Mucosa of gallbladder (tissue), 1 donor: ENCODE measurements at places on chromosomes 7 and 10. TPM values are rescaled to one million over a fixed set of nuclear protein-coding genes. Genes with fewer than 3 reads are reported as not detected.

DNA sequence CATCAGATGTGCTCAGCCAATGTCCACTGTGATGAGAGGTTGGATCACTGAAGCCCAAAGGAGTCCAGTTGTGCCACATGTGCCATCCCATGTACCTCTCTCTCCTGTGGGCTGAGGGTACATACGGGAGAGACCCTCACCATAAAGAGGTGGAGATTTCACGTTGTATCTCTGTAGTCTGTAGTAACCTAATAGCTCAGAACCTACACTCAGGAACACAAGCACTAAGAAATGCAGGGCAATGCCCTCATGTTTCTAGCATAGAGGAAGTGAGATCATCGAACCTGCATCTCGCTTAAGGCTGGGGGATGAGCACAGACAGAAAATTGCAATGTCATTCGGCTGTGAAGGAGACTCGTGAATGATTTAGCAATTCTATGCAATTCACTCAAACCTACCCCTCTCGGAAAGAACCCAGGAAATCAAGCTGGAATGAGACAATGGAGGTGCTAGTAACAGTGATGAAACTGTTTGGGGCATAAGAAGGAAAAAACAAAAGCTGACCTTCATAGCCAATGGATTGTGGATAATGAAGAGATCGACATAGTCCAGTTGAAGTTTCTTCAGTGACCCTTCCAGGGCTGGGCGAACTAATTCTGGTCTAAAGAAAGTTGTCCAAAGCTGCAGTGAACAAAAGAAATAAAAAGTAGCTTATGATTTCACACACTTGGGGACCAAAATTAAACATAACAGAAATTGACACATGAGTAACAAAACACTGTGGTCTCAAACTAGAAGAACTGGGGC, 80.3 kb upstream of the UCN3 start:
- peak; percentile 14 for DNase-seq

DNA sequence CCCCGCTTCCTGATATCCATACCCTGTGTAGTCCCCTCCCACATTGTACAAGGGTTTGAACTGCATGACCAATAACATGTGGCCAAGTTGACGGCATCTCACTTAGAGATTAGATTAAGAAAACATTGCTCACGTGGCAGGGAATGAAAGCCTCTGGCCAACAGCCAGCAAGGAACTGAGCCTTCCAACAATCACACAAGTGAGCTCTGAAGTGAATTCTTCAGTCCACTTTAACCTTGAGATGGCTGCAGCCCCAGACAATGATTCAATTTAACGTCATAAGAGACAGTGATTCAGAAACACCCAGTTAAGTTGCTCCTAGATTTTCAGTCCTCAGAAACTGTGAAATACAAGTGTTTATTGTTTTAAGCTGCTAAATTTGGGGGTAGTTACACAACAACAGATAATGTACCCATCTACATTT, 165.9 kb upstream of the PLXNA4 start:
- DNase-seq = peak; percentile 50

Gene HOXA13
- total RNA-seq = 0.06 TPM

Gene AKR1C3
- 553 TPM for total RNA-seq
